Cardiac septum (tissue), 1 donor: ENCODE measurements at places on chromosomes 11 and 22. TPM values are rescaled to one million over a fixed set of nuclear protein-coding genes. Genes with fewer than 3 reads are reported as not detected.
A peak's percentile ranks its signal among the peaks of the same experiment; 100 is the strongest.

Gene DTX4
- 1.5 TPM for total RNA-seq

Gene APOA1
- 47.2 TPM for total RNA-seq

Gene IFTAP
- total RNA-seq: 41.1 TPM

Gene FCHSD2
- total RNA-seq: 56.6 TPM

Gene OR10D3
- total RNA-seq: not detected

Gene MUC15
- not detected for total RNA-seq

Gene NAA40
- 19.2 TPM for total RNA-seq

GRCh38 chr11:70064726-70065317, 13.3 kb upstream of the ANO1 start:
- DNase-seq: no peak

GRCh38 chr22:49585461-49586243, 242.0 kb downstream of the BRD1 start:
- DNase-seq: no peak

GRCh38 chr22:47623763-47624148, 861.3 kb downstream of the TBC1D22A start:
- DNase-seq: peak; percentile 41

DNA sequence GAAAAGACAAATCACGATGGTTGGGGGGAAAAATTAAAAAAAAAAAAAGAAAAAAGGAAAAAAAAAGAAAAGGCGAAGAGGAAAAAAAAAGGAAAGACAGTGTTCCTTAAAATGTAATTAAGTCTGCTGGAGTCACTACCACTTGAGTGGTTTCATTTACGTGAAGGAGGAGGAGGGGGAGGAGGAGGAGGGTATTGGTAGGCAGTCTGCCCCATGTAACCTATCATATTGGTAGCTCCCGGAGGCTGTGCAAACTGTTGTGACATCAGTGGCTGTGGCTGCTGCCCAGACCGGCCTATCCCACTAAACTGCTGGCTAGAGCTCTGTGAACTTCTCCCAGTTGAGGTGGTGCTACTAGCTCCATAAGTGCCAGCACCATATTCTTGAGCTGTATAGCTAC, 17.9 kb downstream of the KDELR3 start:
- no peak for DNase-seq

DNA sequence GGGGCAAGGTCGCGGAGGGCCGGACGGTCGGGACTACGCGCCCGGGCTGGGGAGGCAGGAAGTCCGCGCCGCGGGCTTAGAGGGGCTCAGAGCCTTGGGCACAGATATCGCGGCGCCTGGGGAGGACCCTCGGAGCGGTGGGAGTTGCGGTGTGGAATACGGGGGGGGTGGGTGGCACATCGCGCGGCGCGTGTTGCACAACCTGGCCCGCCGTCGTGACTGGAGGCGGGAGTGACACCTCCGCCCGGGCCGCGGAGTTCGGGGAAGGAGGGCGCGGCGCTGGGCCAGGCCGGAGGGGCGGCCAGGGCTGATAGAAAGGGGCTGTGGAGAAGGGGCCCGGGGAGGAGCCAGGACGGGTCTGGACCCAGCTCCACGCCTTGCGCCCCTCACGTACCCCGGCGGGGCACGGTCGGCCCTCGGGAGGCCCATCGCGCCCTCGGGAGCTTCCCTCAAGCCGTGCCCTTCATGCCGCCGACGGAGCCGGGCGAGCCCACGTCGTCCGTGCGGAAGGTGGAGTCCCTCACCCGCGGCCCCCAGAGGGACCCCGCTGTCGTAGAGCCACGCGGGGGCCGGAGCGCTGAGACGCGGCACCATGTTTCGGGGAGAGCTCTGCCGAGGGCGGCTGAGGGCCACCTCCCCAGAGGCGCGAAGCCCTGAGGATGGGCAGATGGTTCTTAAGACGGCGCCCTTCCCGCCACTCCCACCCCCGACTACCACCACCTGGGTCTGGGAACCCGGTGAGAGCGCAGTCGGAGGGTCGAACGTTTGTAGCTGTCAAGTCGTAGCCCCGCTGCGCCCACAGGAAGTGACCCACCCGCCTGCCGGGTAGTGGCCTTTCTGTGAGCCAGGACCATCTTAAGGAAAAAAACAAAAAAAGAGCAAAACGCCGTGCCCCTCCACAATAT, 729 bp downstream of the IL17RA start:
- no peak for DNase-seq

DNA sequence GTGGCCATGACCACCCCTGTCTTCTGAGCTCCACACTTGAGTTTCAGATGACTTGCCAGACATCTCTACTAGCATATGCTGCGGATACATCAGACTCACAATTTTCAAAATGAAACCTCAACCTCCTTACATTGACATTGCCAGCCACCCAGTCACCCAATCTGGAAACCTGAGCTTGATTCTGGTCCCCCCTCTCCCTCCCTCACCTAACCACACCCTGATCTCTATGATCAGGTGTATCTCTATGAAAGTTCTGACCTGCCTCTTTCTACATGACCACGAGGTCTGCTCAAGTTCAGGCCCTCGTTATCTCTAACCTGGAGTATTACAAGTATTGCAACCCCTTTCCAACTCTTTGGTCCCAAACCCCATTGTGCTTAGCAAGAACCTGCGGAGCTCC, 254.1 kb downstream of the KIRREL3 start:
- no peak for DNase-seq

GRCh38 chr11:85737738-85738137, 51.7 kb upstream of the CCDC89 start:
- DNase-seq: no peak

- DNase-seq: no peak
Observed at GRCh38 chr11:105144887-105145286, 5.3 kb upstream of the CARD18 start.

DNA sequence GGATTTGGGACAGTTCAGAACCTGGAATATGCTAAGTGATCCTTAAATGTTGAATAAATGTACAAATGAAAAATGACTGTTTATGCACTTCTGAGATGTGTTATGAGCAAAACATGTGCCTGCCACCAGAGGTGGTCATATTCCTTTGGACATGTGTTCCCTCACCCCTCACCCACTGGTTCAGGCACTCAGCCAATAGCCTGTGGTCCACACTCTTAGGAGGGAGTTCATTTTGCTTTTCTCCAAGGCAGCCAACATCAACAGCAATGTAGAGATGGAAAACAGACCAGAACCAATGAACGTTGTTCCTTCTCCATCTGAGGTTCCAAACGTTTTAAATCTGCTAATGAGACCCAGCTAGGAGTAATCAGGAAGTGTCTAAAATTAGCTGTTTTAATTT, 44.0 kb downstream of the RPUSD4 start:
- DNase-seq: no peak

GRCh38 chr11:94762208-94762607, 5.9 kb upstream of the AMOTL1 start:
- DNase-seq: no peak

DNA sequence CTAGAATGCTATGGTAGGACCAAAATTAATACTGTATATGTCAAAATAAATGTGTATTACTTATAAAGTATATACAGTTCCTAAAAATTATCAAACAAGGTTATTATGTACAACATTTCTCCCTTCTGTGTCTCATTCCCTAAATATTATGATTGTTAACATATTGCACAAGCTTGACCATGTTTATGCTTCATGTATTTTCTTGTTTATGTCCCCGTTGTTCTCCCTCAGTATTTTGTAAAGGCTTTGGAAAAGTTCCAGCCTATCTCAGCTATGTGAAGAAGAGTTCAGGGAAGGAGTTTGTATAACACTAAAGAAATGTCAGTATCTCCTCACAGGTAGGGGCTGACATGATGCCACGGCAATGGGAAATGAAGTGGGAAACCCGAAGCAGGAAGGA, 19.6 kb downstream of the ADM start:
- DNase-seq: no peak

- DNase-seq: peak; percentile 84
Observed at GRCh38 chr22:30301995-30302809, 12.9 kb upstream of the CASTOR1 start.

DNA sequence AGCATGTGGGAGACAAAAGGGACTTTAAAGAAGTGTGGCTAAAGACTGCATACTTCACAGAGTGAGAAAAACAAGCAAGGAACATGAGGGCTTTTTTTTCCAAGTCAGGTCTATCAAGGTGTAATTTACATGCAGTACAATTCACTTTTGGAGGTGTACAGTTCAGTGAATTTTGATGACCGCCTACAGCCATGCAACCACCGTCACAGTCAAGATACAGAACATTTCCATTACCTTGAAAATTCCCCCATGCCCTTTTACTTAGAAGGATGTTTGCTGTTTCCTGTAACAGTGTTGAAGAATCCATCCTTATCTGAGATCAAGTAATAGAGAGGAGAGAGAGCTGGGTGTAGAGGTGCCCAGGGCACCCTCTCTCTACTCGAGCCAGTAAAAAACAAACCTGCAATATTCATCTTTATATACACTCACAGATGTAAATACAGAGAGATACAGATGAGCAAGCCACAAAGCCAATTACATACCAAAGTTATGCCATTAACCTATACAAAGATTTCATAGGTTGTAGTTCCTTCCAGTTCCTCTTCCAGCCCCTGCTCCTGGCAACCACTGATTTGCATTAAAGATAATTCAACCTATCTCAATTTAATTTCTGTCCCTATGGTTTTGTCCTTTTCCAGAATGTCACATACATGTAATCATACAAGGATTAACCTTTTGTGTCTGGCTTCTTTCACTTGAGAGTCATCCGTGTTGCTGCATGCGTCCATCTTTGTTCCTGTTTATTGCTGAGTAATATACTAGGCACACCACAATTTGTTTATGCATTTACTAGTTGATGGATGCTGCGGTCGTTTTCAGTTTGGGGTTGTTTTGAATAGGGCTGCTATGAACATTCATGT, 35.0 kb upstream of the RASD2 start:
- no peak for DNase-seq

- peak; percentile 82 for DNase-seq
Observed at GRCh38 chr22:21939461-21939913, 13.2 kb downstream of the PPM1F start.

- no peak for DNase-seq
Observed at GRCh38 chr22:36528341-36528740, 625 bp downstream of the EIF3D start.

- no peak for DNase-seq
Observed at GRCh38 chr22:22343581-22344296, 99.2 kb downstream of the VPREB1 start.

- no peak for DNase-seq
Observed at GRCh38 chr11:27150098-27150497, 109.5 kb downstream of the BBOX1 start.

DNA sequence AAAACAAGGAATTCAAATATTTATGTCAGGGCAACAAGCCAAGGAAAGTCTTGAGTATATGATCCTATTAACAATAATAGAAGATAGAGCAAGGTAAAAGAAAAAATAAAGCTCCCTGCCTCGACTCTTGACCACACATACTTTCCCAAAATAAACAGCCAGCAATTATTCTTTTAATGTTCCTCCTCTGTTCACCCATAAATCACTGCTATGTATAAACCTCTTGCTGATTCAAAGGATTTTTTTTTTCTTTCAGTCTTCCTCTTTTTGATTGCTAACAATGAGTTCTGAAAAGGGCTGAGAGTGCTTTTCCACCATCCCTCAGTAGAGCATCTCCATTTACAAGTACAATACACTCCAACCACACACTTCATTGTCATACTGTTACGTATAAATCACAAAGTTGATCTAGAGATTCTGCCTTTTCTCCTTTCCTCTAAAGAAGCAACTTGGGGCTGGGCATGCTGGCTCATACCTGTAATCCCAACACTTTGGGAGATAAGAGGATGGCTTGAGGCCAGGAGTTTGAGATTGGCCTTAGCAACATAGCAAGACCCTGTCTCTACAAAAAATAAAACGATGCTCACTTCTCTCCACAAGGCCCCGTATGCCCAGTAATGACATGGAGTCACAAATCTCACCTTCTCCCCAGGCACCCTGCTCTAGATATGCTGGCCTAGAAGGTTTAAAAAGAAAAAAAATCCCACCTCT, 24.0 kb downstream of the RAB30 start:
- no peak for DNase-seq

- no peak for DNase-seq
Observed at GRCh38 chr11:79940165-79940564, 499.3 kb upstream of the TENM4 start.

- no peak for DNase-seq
Observed at GRCh38 chr11:86152901-86153300, 84.0 kb upstream of the PICALM start.

- DNase-seq: no peak
Observed at GRCh38 chr11:86623736-86624135, 48.7 kb downstream of the ME3 start.

GRCh38 chr11:45655012-45655283, 10.5 kb downstream of the CHST1 start:
- peak; percentile 29 for DNase-seq

- peak; percentile 41 for DNase-seq
Observed at GRCh38 chr11:64792482-64792881, 10.5 kb downstream of the MAP4K2 start.

GRCh38 chr11:75241906-75242644, 1.5 kb downstream of the TPBGL start:
- no peak for DNase-seq
